ENCODE measurements at places on chromosomes 6 and 20. TPM values are rescaled to one million over a fixed set of nuclear protein-coding genes. Genes with fewer than 3 reads are reported as not detected.

SLC22A1 gene
- 0.27 TPM for polyA plus RNA-seq

ZC3H12D gene
- polyA plus RNA-seq: 0.34 TPM

CST9 gene
- polyA plus RNA-seq: not detected

SLC35D3 gene
- polyA plus RNA-seq: 0.05 TPM

PTPRK gene
- 9.6 TPM for polyA plus RNA-seq

GABRR1 gene
- not detected for polyA plus RNA-seq

PTCRA gene
- polyA plus RNA-seq: not detected

NRSN2 gene
- 26.6 TPM for polyA plus RNA-seq

RNF146 gene
- polyA plus RNA-seq: 34.6 TPM

RAD21L1 gene
- not detected for polyA plus RNA-seq

PAX1 gene
- not detected for polyA plus RNA-seq

ULBP2 gene
- 1.1 TPM for polyA plus RNA-seq

PHF1 gene
- 76.4 TPM for polyA plus RNA-seq

CLPSL2 gene
- not detected for polyA plus RNA-seq

ANKRD66 gene
- polyA plus RNA-seq: not detected

HCRTR2 gene
- 0.16 TPM for polyA plus RNA-seq

SMPDL3A gene
- polyA plus RNA-seq: 6.9 TPM

EPPIN gene
- not detected for polyA plus RNA-seq
